ENCODE measurements at places on chromosomes 2 and 18.

DNA sequence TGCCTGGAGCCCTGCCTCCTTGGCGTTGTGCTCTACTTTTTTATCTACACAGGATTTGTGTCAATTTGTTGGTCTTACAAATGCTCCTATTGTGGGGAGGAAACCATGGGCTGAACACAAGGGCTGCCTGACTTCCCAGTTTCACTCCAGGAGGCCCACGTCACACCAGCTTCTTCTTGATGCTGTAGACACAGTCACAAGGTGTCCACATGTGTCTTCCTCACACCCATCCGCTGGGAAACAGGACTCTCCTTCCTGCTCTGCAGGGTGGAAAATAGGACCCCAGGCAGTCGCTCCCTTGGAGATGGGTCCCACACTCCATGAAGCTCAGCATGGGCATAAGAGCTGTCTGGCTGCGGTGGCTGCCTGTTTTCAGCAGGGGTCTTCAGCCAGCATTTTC is 468.2 kb downstream of the EPHA4 start:
- no peak for DNase-seq

- no peak for DNase-seq
Measured at GRCh38 chr2:96771796-96772618, 11.3 kb downstream of the CNNM4 start.

DNA sequence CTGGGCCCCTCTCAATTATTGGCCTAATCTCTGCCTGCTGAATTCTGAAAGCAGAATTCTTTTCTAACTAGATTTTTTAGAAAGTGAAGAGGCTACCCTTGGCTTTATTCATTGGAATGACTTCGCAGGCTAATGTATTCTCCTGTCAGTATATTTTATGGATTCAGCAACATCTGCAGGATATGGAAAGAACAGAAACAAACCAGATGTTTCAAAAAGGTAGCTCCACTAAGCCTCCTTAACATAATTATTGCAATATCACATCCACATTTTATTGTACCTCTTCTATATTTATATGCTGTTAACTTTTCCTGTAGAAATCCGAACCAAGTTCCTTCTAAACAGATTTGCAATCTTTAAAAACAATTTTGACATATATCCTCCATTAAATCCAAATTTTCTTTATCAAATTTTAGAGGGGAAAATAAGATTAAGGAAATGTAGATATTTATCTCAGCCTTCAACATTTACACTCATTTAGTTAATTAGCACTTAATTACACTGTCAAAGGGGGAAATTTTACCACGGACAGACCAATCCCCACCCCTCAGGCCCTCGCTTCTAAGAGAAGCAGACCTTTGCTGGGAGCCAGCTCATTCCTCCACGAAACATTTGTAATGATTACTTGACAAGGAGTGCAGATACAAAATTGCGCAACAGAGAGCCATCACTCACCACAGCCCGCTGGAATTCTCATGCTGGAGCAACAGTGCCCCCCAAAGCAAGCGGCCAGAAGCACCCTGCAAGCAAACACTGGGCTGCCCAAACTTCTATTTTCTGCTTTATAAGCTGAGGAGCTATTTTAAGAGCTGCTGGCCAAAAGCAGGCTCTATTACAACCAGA is 253.4 kb downstream of the ETAA1 start:
- no peak for DNase-seq

DNA sequence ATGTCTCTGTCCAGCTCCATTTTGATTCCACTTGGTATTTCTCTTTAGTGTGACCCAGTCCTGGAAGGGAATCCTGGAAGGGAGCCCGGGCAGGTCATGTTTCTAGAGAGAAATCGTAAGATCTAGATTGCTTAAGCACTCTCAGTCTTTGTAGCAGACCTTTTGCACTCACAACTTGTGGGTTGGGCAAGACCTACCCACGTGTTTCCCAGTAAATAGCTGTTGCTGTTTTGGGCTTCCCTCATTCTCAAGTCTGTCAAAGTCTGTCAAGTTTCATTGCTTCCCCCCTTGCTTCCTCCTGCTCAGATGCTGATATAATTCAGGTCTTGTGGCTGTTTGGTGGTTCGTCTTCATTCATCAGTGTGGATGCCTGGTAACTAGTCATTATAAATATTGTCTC is 17.4 kb upstream of the NEMP2 start:
- DNase-seq: peak; percentile 29

- no peak for DNase-seq
Measured at GRCh38 chr18:2961821-2962220, 51.1 kb downstream of the LPIN2 start.

GRCh38 chr18:2508678-2509077 is 62.6 kb downstream of the METTL4 start:
- DNase-seq: no peak

GRCh38 chr2:230394301-230394700 is 21.7 kb upstream of the SP100 start:
- DNase-seq: no peak

DNA sequence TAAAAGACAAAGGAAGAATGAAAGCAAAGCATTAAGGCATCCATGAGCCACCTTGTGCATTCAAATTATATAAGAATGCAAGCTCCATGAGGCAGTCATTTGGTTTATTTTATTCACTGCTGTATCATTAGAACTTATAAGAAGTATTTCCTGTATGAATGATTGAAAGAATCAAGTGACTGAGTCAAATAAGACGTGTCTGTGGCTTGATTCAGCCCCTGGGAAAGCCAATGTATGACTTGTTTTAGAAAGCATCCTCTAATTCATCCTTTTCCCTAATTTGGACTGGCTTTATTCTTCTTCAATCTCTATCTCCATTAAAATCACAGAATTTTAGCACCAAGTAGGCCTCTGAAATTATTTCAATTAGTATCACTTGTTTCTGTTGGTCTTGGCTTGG is 461.1 kb downstream of the LPIN1 start:
- no peak for DNase-seq

GRCh38 chr2:23241121-23241520 is 143.9 kb upstream of the KLHL29 start:
- no peak for DNase-seq

DNA sequence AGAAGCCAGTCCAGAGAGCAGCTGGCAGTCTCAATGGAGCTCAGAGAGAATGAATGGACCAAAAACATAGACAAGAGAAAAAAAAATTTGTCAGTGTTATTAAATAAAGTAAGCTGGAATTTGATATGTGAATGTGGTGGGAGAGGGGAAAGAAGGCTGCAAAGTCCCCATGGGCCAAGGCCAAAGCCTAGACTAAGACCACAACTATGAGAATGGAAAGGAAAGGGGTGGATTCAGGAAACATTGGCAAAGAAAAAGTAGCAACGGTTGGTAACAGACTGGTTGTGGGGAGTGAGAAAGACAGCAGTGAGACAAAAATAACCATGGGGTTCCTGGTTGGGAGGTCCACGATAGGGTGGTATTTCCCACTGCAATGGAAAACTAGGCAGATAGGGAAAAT is 47.0 kb downstream of the ZEB2 start:
- DNase-seq: no peak
